Endodermal cell (in vitro differentiated cells): ENCODE measurements at places on chromosomes 6 and 20. TPM values are rescaled to one million over a fixed set of nuclear protein-coding genes. Genes with fewer than 3 reads are reported as not detected.

NINL gene
- total RNA-seq: 57.3 and 78.5 TPM in 2 replicates

VPS16 gene
- total RNA-seq: 33.4 and 37.5 TPM in 2 replicates

TMEM200A gene
- total RNA-seq: 7.6 and 8.8 TPM in 2 replicates

CAP2 gene
- 32.7 to 47.9 TPM (median 35.9 TPM) in 3 replicates for total RNA-seq

PCMT1 gene
- total RNA-seq: 72.6 and 82.4 TPM in 2 replicates
